ENCODE measurements at places on chromosomes 12 and 14.

- DNase-seq, result no peak
Measured at GRCh38 chr14:100810861-100811461, 15.0 kb upstream of the MEG3 start.

- no peak for DNase-seq
Measured at GRCh38 chr12:131006036-131006735, 52.5 kb downstream of the ADGRD1 start.

DNA sequence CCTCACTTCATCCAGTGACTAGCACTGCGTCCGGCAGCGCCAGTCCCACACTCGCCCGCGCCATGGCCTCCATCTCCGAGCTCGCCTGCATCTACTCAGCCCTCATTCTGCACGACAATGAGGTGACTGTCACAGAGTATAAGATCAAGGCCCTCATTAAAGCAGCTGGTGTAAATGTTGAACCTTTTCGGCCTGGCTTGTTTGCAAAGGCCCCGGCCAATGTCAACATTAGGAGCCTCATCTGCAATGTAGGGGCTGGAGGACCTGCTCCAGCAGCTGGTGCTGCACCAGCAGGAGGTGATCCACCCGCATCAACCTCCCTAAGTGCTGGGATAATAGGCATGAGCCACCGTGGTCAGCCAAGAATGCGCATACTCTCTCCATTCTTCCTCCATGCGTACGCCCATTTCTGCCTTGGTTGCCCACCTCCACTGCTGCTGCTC lies 59.9 kb downstream of the IRF2BPL start:
- DNase-seq, result no peak

DNA sequence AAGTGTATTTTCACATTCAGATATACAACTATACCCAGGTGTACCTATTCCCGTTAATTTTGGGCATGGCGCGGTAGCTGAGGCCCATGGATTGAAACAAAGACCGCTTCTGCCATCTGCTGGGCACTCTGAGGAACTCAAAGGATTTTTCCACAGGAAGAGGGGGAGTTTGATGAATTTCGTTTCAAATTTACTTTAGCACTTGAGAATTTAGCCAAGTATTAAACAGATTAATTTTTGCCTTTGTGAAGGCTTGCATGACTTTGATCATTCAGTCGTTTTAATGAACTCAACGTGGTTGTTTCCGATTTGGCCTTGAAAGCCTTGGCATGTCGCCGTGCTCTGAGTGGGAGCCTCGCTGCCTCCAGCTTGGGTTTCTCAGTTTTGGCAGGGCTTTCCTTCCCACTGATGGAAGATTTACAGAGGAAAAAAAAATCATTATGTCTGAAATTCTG lies 153.2 kb upstream of the DDHD1 start:
- DNase-seq, result no peak

Data from NCI-H524 treated with DMSO at 0.1 percent for 48 hours (cell line).